Muscle of arm (tissue), 14 donors: ENCODE measurements at places on chromosomes 7 and 10. TPM values are rescaled to one million over a fixed set of nuclear protein-coding genes. Genes with fewer than 3 reads are reported as not detected.
A peak's percentile ranks its signal among the peaks of the same experiment; 100 is the strongest.

Gene ESYT2
- 36.2 TPM for polyA plus RNA-seq

Gene TBXAS1
- polyA plus RNA-seq, result 2.6 TPM

Gene NAT16
- polyA plus RNA-seq, result not detected

Gene HYAL4
- not detected for polyA plus RNA-seq

Gene PRR15
- polyA plus RNA-seq, result not detected

DNA sequence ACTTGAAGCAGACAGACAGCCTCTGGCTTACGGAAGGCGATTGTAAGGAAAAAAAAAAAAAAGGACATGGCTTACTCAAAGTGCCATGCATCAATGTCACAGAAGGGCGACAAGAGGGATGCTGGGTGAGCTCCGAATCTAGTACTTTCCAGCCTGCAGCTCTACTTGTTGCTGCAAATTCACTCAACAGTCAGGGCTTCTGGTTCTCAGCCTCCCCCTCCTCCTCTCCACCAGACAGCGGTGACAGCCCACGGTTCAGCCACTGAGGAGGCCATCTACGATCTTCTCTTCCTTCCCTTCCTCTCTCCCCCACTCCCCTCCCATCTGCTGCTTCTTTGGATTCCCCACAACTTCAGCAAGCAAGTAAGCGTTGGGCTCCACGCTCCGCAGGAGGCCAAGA, 63.5 kb downstream of the PRKAG2 start:
- DNase-seq, result no peak

GRCh38 chr10:80382989-80383388, 25.4 kb upstream of the PRXL2A start:
- DNase-seq, result peak; percentile 48

DNA sequence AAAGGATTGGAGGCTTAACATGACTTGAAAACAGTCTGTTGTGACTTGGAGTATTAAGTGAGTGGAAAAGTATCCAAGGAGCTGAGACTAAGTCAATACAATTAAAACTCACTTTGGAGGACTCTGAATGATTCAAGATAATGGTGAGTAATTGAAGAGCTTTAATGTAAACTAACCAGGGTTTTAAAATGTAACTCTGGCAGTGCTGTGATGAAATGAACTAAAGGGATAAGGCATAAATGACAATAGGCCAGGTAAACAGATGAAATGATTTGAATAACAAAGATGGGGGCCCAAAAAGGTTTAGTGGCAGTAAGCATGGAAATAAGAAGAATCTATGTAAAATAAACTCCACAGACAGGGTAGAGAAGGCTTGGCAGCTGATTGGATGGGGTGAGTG, 316.5 kb upstream of the CACNA2D1 start:
- DNase-seq, result no peak

GRCh38 chr10:26890956-26891355, 30.2 kb upstream of the ABI1 start:
- DNase-seq, result peak; percentile 25

DNA sequence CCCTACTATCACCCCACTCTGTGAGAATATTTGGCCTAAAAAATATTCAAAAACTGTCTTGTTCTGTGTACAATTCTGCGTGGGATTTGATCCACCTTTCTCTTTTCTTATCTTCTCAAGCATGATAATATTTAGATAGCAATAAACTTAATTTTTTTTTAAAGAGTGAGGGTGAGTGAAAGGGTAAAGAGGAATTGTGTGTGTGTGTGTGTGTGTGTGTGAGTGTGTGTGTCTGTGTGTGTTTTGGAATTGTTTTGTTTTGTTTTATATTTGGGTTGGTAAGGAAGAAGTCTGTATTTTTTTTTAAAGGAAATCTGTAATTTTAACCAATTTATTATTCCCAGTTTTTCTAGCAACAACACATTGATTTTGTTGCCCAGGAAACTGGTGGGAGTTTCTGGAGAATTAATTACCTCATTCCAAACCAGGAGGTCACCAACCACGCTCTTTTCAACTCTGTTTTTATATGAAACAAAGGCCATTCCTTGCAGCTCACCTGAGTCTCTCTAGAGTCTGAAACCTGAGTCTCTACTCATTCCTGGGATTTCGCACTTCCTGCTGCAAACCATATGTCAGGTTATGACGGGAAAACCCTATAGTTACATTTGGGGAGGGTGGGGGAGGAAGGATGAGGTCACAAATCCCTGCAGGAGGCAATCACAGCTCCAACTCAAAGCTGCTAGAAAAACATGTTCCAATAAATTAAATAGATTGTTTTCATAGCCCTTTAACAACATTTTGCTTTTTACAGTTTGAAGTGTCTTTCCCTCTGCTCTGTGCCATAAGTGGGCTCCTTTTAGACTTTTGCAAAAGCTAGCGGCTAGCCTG, 38.1 kb upstream of the XPNPEP1 start:
- DNase-seq, result no peak

DNA sequence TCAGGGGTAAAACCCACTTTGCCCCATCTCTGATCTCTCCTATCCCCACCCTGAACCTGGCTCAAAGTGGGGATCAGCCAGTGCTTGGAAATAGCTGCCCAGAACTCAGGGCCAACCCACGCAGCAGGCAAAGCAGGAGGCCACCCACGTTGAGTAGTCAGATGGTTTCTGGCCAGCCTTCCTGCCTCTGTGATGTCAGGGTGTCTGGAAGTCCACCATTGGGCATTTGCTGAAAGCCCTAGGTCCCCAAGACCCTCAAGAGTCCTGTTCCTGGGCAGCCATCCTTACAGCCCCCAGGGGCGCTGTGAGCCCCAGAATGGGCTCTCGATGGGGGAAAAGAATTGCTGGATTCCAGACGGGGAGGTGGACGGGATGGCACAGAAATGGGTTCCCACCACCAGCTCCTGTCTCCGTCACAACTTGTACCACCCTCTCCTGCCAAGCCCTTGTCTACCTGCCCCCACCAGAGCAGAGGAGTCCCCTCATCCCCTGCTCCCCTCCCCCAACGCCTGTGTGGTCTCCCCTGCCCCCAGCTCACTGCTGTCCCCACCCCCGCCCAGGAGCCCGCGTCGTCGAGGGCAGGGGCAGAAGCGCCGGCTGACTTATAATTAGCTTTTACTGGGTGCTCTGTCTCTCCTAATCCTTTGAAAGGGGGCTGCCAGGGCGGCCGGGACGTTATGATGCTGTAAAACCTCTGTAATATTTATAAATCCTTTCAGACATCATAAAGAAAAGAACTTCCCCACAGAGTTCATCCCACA, 3.9 kb downstream of the MYL10 start:
- DNase-seq, result no peak

- DNase-seq, result no peak
Measured at GRCh38 chr10:97298223-97298571, 5.8 kb upstream of the ARHGAP19 start.

- no peak for DNase-seq
Measured at GRCh38 chr7:80815733-80816132, 103.1 kb downstream of the SEMA3C start.

DNA sequence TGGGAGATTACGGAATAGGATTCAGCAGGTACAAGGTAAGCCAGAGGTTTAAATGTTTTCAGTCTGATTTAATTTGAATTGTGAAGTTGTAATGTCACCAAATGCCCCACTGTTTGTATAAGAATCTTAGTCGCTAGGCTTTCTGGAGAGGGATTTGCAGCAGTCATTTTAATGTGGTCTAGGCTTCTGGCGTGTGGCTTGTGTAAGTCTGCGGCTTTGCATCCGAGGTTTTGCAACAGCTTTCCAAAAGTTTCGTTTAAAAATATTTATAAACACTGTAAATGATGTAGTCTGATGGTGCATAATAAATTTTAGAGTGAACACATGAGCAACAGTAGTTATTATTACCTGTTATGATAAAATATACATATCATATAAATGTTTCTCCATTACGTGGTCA, 26.1 kb upstream of the BHLHA15 start:
- no peak for DNase-seq

GRCh38 chr7:11557627-11558026, 274.4 kb downstream of the THSD7A start:
- DNase-seq, result no peak

DNA sequence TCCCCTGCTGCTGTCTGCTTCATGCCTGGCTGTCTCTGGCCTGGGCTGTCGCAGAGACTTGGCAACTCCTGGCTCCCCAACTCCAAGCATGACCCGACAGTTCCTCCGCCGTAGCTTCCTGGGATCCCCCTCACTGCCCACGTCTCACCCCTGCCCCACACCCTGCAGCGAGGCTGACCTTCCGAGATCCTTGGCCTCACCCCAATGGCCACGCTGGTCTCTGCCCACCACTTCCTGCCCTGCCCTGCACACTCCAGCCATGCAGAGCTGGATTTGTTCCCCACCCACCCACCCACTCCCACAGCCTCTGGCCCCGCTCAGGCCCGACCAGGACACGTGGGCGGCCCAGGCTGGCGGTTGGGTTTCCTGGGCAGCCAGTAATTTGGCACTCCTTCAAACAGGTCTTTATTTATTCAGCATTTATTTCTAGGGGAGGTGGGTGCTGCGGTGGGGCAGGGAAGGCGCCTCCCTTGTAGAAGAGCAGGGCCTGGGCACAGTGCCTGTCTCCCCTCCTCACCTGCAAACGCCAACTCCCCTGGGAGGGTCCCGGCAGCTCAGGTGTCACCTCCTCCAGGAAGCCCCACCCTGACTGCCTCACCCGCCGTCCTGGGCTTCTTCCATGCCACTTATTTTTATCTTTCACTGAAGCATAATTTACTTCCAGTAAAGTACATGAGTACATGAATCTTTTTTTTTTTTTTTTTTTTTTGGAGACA, 25.5 kb downstream of the GTF2IRD1 start:
- DNase-seq, result no peak

DNA sequence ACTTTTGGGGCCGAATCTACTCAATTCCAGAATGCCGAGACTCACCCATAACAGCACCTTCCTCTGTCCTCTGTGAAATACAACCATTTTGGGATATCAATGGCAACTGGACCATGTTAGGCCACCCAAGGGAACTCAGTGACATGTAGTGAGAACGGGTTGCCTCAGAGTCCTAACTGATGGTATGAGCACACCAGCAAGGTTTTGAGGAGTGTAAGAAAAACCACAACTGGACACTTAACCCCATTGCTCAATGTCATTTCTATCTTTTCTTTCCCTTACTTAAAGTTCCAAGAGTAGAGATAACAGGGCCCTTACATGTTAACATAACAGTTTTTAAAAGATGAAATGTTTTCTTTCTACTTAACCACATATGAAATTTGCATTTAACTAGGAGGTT, 67.1 kb downstream of the TNS3 start:
- DNase-seq, result no peak

- DNase-seq, result no peak
Measured at GRCh38 chr10:132749371-132749795, 36.6 kb downstream of the NKX6-2 start.

GRCh38 chr7:105339404-105340323, 49.1 kb downstream of the SRPK2 start:
- no peak for DNase-seq

- no peak for DNase-seq
Measured at GRCh38 chr10:70053841-70054288, 1.2 kb downstream of the MACROH2A2 start.

DNA sequence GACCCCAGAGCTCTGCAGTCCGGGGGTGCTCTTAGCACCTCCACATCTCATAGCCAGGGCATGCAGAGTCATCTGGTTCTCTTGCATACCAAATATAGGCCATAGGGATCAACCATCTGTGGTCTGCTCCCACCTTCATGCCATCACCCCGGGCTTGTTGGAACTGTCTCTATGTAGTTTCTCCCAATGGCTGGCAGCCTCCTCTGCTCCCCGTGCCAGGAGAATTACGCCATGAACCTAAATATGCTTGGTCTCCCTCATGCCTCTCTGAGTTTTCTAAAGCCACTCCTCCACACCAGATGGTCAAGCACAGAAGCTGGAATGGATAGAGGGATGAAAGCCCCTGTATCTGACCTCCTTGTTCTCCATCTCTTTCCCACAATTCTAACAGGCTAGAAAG, 302.6 kb upstream of the MYO3A start:
- no peak for DNase-seq

DNA sequence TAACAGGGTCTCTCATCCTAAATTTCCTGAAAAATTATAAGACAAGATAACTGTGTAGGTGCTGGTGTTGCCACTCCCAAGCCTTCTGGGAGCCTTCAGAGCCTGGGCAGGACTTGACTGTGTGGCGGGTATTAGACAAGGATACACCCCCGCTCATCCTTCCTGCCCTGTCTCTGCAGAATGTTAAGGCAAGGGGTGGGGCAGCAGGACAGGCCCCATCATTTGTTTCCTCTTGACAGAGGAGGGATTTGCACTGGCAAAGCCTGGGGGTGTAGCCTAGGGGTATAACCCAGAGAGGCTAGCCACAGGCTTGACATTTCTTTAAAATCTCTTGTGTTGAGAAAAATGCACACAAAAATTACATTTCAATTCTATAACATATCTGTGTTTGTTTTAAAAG, 63.5 kb downstream of the GOLGA7B start:
- DNase-seq, result no peak

DNA sequence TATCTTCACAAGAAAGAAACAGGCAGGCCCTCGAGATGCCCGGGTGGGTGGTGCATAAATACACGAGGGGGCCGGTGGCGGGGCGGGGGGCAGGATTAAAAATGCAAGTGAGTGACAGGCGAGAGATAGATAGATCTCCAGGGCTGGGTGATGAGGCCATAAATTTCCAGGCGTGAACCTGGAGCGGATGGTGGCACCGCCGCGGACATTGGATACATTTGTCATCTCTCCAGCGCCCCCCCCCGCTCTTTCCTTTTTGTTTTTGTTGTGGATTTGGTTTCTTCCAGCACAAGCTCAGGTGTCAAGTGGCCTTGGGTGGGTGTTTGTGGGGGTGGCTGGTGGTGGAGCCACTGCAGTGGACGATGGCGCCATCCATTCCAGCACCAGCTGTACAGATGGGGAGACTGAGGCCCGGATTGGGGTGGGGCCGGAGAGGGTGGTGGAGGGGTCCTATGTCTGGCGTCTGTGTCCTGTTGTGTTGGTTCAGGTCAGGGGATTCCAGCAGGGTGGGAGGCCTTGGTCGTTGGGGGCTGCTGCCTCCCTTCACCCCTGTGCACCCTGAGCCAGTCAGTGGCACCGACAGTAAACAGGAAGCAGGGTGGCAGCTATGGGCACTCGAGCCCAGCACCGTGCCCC, 2.9 kb downstream of the ELFN1 start:
- no peak for DNase-seq

DNA sequence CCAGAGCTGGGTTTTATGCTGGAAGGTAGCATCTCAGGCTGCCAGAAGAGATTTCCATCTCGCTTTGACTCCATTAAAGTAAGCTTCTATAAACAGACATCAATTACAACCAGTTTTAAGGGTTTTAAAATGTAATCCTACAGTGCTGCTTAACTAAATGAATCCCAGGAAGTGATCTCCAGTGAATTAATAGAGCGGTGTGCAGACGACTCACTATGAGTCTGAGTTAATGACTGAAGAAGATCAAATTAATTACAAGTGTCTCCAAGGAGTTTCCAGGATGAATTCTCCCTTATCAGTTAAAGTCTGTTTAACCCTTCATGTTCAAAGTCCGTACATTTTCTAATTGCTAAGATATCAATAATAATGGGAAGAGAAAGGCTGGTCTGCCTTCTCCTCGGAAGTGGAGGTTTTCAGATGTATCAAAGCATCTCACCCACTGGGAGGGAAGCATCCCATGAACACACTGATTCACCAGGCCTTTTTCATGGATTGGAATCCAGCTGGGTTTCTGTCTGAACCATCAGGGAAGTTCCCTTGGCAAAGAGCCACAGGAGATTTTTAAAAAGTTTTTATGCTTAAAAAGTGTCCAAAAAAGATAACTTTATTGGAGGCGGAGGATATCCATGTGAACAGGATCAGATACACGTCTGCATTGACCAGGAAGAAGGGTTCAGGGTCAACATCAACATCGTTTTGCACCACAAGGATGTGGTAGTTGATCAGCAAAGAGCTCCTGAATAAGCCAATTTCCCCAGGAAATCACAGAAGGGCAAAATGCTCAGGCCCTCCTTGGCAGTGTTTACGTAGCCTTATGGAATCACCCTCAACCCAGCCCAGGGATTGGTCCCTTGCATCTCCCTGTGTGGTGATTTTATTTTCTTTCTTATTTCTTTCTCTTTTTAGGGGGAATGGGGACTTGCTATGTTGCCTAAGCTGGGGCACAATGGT, 288.2 kb downstream of the POU6F2 start:
- DNase-seq, result no peak
